H7 (cell line): ENCODE measurements at places on chromosomes 7 and 10.
A peak's percentile ranks its signal among the peaks of the same experiment; 100 is the strongest.

GRCh38 chr10:29932991-29933390 lies 126.4 kb downstream of the JCAD start:
- DNase-seq = no peak

- no peak for DNase-seq
These were observed 133.3 kb downstream of the SLC25A13 start for GRCh38 chr7:96188591-96188991.

- DNase-seq = no peak
These were observed 48.0 kb downstream of the CAMK1D start for GRCh38 chr10:12397147-12397896.

GRCh38 chr7:45514944-45515343 lies 59.2 kb upstream of the ADCY1 start:
- DNase-seq = no peak

DNA sequence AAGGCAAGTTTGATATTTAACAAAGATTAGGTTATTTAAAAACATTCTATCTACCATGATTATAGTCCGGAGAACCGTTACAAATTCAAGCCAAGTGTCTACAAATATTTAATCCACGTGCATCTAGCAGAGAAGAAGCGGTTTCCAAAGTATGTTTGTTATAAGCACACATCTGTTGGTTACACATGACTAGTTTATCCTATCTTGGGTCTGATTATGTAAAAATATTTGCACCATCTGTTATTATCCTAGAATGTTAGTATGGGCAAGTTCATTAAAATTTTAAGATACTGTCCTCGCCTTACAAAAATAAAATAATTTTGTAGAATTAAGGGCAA lies 289.2 kb upstream of the VSTM2A start:
- no peak for DNase-seq

DNA sequence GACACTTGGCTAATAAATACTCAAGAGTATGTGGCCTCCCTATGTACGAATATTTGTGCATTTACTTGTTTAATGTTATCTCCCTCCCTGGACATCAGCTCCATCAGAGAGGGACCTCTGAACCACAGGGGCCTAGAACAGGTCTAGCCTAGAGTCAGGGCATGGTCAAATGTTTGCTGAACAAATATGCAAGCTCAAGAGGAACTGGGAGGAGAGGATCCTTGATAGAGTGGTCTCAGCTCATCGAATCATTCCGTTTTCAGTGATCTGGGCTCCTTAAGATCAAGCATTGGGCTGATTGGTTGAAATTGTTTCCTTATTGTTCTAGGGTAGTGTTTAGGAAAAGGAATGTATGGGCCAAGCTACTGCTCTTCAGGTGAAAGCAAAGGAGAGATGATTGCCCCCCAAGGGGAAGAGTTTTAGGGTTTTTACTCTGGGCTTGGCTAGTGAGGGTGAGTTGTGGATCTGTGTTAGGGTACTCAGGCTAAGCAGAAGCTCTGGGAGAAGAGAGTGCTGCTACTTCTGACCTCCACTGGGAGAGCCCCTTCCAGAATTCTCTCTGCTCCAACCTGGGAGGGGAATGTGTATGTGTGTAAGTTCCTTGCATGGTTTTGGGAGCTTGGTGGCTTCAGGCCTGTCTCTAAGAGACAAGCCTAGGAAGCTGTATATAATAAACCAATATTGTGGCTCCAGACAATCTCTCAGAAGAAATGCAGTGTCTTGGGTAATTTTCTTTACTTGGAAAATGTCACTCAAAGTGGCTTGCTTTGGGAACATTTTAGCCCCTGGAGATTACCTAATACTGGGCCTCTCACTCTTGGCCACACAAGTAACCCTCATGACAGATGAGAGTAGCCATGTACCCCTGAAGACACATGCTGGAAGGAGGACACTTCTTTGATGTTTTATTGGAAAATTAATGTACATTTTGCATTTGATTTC lies 110.0 kb downstream of the EMX2 start:
- DNase-seq = no peak

DNA sequence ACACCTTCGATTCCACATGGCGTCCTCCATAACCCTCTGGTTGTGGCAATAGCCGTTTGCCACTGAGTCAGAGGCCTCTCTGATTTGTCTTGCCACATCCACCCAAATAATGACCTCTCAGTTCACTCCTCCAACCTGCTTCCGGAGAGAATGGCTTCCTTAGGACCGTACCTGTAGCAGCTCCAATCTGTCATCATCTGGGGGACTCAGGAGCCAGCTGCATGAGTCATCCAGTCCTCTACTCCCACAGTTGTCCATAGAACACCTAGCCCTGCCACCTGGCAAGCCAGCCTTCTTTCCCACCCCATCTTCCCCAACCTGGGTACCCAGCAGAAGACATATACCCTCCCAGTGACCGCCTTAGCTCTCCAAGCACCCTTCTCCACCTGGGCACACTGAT lies 64.4 kb upstream of the MXI1 start:
- no peak for DNase-seq

DNA sequence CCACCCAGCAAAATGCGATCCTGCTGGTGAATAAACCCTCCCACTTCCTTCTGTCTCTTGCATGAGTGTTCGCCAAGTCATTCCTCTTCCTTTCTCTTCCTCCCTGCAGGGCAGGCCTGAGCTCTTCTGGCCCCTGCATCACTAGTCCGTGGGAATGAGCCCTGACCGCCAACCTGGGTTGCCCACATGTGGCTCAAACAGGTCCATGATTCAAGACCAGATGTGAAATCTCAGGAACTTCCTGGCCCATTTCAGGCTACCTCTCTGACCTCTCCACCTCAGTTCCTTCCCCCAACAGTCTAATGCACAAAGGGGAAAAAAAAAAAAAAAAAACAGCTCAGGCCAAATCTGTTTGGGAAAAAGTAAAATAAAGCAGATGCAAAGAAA lies 5.4 kb upstream of the YWHAG start:
- DNase-seq = no peak

- no peak for DNase-seq
These were observed 173.5 kb downstream of the KCNMA1 start for GRCh38 chr10:77463967-77464745.

DNA sequence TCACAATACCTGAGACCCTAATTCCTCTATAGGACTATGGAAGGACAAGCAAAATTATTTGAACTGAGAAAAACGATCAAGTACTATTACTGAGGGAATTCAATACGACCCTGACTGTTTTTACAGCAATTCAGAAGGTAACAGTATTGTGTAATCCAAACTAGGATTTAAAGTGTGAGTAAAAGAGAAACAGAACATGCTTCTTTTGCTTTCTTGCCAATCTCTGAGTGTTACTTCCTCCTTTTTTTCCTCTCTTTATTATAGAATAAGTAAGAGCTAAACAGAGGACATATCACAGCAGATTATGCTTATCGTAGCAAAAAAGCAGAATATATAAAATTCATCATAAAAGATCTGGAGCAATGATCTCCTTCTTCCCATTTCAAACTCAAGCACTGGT lies 292.1 kb downstream of the THSD7A start:
- no peak for DNase-seq

GRCh38 chr10:124125305-124126116 lies 32.1 kb upstream of the CHST15 start:
- peak; percentile 84 for DNase-seq

DNA sequence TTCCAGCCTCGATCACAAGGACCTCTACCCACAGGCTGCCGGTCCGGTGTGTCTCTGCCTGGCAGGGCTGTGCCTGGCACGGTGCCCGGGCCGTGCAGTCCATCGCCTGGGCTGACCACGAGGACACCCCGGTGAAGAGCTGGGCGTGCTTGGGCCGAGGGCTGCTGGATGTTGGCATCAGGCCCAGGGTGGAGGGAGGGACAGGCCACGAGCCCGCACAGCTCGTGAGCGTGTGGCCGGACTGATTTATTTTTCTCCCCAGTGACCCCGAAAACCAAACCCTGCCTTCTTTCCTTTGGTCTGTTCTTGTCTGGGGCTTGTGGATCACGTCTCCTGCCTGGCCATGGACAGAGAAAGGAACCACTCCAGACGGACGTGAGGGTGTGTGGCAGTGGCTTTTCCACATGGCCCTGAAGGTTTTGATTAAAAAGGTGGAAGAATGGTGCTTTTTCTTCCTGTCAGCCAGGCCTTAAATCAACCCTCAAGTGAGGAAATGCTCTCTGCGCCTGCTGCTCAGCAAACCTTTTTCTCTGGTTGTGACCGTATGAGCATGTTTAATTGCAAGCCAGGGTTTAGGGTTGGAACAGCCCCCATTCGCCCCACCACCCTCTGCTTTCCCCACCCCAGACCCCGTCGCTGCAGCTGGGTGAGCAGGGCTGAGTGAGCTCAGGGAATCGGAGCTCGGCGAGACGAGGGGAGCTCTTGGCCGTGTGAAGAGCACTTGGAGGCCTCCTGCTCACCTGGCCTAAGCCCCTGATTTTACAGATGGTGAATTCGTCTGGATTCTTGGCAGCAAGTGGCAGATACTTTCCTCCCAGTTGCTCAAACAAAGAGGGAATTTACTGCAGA lies 130.1 kb downstream of the RGS10 start:
- no peak for DNase-seq

DNA sequence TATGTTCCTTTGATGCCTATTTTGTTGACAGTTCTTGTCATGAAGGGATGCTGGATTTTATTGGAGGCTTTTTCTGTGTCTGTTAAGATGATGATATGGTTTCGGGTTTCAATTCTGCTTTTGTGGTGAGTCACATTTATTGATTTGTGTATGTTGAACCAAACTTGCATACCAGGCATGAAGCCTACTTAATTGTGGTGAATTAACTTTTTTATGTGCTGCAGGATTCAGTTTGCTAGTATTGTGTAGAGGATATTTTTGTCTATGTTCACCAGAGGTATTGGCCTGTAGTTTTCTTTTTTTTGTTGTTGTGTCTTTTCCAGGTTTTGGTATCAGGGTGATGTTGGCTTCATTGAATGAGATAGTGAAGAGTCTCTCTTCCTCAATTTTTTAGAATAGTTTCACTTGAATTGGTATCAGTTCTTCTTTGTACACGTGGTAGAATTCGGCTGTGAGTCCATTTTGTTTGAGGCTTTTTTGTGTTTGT lies 345.9 kb downstream of the KIF20B start:
- no peak for DNase-seq

DNA sequence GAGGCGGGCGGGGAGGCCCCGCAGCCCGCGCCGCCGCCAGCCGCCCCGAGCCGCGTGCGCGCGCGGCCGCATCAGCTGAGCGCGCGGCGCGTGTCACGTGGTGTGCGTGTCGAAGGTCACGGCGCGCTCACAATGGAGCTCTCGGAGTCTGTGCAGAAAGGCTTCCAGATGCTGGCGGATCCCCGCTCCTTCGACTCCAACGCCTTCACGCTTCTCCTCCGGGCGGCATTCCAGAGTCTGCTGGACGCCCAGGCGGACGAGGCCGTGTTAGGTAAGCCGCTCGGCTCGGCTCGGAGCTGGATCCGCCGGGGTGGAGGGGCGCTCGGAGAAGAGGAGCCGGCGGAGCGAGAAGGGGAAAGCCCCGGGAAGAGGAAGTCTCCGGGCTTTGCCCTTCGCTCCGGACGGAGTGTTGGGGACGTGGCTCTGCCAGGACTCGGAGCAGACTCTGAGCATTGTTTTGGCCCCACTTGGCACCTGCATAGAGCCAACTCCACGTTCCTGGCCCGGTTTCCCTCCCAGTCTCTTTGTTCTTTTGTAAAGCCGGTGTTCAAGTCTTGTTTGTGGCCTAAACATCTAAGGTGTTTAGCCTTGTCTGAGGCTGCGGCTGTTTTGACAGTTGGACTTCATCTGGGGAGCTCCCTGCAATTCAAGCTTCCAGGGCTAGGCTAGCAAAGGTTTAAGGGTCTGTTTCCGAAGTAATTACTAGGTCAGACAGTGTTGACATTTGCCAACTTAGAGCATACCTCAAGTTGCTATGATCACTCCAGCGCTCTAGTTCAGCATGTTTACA lies at the start of gene COMMD3:
TSS of gene COMMD3 (plus strand) at position 103 of the 790 bp plus-strand sequence. CDS start at position 133, 30 bp downstream.
- DNase-seq = peak; percentile 82

- DNase-seq = no peak
These were observed 74.1 kb downstream of the NRBF2 start for GRCh38 chr10:63206997-63207811.

DNA sequence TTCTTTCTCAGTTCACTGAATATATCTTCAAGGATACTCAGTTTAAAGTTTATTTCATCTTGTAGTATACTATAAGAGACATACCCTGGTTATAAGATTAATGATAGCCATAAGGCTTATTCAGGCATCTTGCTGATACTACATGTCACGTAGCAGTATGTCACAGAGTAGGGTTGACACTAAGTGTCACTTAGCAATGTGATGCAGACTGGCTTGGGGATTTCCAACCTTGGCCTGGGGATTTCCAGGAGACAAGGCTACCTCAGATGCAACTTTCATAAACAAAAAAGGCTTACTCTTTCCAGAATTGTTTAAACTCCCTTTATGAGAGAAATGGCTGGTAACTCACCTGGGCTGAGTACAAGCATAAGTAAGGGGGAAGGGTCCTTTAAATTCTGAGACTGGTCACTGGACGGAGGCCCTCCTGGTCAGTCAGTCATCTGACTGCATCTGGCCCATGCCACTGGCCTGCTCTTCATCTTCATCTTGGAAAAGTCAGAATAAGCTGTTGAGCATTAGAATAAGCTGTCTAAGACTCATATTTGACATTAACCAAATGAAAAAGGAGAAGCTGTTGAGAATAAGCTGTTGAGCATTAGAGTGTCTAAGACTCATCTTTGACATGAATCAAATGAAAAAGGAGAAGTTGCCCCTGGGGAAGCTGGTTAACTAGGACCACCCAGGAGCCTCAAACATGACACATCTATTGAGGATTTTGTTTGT lies 9.5 kb downstream of the SLC13A1 start:
- DNase-seq = no peak

DNA sequence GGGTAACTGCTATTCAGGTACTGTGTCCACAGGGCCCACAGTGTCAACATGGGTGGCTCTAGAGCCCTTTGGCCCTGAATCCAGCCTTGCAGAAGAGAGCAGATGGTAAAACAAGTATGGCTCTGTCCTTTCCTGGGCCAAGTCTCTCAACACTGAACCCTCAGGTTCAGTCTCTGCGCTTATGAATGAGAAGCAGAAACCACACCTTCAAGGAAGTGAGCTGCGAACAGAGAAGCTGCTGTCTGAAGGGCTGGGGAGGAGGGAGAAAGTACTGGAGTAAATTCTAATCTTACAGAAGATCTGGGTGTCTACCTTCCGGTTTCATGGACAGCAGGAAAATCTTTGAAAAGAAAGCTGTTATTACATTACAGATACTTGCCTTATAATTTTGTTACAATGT lies 4.1 kb downstream of the TBRG4 start:
- no peak for DNase-seq

DNA sequence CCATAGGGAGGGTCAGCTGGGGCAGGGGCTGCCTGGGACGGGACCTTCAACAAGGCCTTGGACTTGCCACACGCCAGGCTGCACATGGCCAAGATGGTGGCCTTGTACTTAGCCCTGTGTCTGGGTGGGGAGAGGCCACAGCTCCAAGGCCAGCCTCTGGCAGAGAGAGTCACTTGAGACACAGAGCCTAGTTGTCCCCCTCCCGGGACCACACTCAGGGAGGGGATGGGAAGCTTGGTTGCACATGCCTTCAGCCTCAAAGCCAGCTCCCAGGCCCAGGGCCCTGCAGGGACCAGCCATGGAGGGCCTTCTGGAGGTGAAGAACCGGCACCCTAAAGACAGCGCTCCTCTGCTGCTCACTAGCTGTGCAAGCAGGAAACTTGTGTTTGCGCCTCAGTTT lies 16.7 kb downstream of the MMRN2 start:
- DNase-seq = no peak

GRCh38 chr10:99895867-99896266 lies 113.4 kb downstream of the ABCC2 start:
- DNase-seq = no peak

- DNase-seq = peak; percentile 67
These were observed 866 bp upstream of the SFMBT2 start for GRCh38 chr10:7411671-7412128.
